Stimulated activated CD4-positive, alpha-beta T cell treated with anti-CD3 and anti-CD28 coated beads, Interleukin-12 subunit alpha, Interleukin-12 subunit beta, amount 100 ng/mL, for 24 hours (primary cell): ENCODE measurements at places on chromosomes 12 and 14.
A peak's percentile ranks its signal among the peaks of the same experiment; 100 is the strongest.

DNA sequence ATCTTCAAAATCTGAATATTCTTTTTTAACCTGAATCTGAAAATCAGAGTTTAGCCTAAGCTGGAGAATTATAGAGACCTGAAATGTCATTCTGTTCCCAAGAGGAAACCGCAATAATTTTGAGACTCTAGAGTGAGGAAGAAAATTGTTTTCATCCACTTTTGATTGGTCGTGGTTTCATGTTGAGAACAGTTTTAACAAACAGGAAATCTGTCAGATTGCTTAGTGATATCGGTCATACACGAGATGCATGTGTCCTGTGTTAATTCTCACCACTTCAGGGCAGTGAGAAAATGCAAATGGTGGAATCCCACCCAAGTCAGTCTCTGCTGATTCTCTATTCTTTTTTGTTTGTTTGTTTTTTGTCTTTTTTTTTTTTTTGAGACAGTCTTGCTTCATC, 1498.5 kb upstream of the TMEM132C start:
- no peak for DNase-seq

GRCh38 chr14:77822741-77823140, 22.8 kb downstream of the ADCK1 start:
- DNase-seq = no peak

DNA sequence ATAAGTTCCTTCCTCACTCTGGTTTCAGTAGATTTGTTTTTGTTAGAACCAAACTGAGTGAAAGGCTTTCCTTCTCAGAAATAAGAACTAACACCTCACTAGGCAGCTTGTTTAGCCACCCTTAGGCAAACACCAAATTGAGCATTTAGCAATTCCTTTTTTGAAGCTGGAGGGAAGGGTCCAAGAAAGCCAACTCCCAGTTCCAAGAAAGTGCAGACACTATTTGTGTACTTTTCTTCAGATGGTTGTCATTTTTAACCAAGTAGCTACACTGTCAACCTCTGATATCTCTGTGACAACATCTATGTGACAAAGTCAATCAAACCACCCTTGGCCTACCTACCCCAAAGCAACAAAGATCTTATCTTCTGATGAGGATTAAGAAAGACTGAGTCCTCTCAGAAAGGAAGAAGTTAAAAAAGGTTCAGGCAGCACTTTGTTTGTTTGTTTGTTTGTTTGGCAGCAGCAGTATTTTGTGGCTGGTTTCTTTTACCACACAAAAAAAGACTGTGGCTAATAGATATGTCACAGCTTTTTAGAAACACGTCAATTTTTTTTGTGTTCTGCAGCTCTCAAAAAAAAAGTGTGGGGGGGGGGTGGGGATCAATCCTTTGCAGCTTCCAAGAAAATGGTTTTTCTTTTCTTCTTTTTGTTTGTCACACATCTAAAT, 203.8 kb downstream of the CRADD start:
- DNase-seq = no peak

DNA sequence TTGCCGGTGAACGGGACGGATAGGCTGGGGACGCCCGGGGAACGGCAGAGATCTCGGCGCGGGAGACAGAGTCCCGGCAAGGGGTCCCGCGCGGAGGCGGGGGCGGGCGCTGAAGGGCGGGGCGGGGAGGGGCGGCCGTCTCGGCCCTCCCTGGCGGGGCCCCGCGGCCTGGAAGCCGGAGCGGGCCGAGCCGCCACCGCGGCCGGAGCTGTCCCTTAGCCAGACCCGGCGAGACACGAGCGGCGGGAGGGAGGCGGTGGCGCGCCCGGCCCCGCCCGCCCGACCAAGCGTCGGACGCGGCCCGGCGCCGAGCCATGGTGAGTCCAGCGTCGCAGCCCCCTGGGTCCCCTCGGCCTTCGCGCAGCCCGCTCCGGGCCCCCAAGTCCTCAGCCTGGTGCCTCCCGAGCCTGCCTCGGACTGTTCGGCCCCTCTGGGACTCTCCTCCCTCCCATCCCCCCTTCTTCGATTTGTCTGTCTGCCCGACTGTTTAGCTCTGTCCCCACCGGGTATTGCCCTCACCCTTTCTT, at the start of gene ARHGEF40:
Gene ARHGEF40, plus strand, starts transcription at position 222 of the 527 bp plus-strand sequence. Its CDS starts 93 bp downstream, at position 315.
- no peak for DNase-seq

GRCh38 chr14:30272848-30273832, 285.8 kb upstream of the G2E3 start:
- no peak for DNase-seq

- DNase-seq = no peak
Observed at GRCh38 chr12:80187660-80188090, 88.3 kb downstream of the OTOGL start.

DNA sequence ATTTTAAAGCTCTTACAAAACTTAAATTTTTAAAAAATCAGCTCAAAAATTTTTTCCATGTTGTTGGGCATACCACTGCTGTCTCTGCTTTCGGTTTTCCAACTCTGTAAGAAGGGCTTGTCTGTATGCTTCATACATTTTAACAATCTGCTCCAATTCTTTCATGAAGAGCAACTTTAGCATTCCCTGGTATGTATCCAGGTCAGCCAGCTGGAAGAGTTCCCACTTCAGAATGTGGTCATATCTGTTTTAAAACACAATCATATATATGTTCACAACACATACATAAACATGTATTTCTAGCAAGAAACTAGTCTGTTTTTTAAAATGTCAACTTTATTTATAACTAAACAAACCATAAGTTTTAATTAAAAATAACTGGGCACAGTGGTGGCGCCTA, 33.0 kb downstream of the SAV1 start:
- DNase-seq = no peak

DNA sequence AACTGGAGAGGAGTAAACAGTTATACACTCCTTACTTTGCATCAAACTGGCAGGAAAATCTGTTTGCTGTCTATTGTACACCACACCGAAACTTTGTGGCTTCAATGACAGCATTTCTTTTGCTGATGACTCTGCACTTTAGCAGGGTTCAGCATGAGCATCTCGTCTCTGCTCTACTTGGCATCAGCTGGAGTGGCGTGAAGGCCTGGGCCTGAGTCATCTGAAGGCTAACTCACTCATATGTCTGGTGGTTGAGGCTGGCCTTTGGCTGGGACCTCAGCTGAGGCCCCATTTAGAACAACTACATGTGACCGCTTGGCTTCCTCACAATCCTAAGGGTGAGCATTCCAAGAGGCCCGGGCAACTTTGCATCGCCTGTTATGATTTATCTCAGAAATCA, 28.7 kb upstream of the REP15 start:
- no peak for DNase-seq

- peak; percentile 26 for DNase-seq
Observed at GRCh38 chr12:46523863-46524770, 151.5 kb upstream of the SLC38A2 start.

- no peak for DNase-seq
Observed at GRCh38 chr12:116806845-116807440, 68.8 kb downstream of the RNFT2 start.

GRCh38 chr12:104480826-104481440, 24.2 kb downstream of the CHST11 start:
- DNase-seq = no peak
